ENCODE measurements at places on chromosomes 11 and 22.

DNA sequence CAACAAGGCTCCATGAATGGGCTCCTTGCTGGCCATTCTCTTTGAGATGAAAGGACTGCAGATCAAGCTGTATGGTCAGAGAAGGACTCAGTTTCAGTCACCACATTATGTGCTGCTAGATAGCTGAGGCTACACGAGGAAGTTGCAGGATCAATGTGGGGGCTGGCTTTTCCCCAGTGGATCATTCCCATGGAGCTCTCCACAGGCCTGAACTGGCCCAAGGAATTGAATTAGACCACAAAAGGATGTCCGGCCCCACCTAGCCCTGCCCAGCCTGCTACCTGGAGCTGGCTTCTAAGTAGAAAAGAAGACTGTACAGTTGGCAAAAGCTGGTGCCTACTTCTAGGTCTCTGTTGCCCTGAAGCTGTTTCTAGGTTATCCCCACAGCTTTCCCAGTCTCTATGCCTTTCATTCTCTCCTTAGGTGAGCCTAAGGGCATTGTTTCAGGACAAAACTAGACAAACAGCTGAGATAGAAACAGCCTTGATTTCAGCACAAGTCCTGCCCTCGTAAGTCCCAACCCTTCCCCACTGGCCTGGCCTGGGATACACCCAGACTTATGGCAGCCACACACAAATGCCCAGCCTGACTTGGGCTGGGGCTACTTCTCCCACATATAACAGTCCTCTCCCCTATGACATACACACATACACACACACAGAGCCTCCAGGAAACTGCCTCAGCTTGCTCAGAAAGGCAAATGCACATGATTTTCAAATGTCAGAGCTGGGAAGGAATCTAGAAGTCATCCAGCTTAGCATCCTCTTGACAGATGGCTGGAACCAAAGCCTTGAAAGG is 129.1 kb upstream of the NCAM1 start:
- DNase-seq = no peak

DNA sequence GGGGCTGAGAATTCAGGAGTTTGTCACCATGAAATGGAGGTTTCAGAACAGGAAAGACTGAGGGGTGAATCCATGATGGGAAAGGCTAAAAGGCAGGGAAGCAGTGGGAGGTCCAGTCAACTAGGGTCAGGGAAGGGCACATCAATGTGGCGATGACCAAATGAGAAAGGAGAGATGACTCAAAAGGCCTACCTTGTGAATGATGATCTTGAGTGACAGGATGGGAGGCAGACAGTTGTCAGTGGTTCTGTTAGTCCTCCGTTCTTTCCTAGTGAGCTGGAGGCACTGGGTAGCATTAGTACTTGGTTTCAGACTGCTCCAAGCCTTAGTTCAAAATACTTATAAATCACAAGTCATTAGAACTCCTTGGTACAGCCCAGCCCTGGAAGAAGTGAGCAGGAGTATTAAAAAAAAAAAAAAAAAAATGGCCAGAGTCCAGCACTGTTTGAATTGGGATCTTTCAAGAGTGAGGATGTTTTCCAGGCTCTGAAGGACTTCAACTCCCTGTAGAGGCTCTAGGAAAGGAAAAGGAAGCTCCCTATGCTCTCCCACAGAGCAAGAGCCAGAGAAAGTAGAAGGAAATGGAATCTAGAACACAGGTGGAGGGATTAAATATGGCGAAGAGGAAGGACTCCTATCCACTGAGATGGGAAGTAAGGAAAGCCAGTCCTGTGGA is 8.3 kb upstream of the DCHS1 start:
- no peak for DNase-seq

DNA sequence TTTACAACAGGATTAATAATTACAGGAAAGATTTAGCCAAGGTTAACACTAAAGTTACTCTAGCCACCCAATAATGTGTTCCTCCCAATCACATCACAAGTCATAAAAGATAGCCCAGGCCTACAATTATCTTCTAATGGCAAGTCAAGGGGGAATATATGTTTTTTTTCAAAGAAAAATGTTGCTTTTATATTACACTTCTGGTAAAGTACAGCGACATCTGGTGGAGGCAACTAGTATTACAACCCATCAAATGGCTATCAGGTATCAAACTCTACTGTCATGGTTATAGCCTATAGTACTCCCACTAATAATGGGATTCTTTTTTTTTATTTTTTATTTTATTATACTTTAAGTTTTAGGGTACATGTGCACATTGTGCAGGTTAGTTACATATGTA is 71.8 kb downstream of the XRRA1 start:
- DNase-seq = no peak

DNA sequence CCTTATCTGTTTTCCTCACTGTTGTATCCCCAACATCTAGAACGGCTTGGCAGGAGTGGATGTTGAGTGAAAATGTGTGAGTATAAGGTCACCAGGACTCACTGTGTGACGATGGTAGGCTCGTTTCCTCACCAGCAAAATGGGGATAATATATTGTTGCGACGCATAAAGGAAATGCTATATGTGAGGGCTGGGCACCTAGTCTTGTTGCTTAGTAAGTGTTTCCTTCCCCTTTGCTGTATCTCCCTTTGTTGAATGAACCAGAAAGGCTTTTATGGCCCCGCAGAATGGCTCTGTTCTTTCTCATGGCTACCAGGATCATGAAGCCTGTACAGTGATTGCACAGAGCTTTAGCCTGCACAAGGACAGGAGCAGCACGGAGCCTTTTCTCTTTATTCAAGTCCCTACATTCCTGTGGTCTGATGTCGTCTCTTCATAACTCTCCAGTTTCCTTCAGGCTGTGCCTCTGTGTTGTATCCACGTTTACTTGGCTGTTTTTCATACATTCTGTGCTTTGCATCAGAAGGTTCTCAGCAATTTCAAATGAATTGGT is 5.4 kb downstream of the TNRC6B start:
- DNase-seq = no peak

DNA sequence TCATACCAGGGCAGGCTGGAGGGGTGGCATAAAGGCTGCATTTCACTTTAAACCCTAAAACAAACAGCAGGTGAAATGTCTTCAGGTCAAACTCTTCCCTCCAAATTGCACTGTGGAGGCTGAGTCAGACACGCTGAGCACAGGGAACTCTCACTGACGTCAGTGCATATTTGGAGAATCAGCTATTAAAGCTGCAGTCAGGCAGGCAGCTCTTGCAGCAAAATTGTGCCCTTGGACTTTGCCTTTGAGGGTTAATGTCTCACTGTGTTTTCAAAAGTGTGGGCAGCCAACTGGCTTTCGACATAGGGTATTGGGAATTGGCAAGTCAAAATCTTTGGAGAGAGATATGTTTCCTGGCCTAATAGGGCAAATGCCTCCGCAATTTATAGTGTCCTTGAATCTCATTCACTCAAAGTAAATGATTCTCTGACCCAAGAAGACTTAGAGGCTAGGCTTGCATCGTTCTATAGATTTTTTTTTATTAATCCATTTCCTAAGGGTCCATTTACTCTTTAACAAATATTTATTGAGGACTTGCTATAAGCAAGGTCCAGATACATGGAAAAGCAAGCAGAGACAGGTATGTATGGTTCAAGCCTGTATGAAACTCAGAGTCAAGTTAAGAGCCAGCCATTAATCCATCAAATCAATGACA is 27.7 kb upstream of the SMCO4 start:
- no peak for DNase-seq

- no peak for DNase-seq
Observed at GRCh38 chr11:113664981-113665710, 41.0 kb downstream of the TMPRSS5 start.

DNA sequence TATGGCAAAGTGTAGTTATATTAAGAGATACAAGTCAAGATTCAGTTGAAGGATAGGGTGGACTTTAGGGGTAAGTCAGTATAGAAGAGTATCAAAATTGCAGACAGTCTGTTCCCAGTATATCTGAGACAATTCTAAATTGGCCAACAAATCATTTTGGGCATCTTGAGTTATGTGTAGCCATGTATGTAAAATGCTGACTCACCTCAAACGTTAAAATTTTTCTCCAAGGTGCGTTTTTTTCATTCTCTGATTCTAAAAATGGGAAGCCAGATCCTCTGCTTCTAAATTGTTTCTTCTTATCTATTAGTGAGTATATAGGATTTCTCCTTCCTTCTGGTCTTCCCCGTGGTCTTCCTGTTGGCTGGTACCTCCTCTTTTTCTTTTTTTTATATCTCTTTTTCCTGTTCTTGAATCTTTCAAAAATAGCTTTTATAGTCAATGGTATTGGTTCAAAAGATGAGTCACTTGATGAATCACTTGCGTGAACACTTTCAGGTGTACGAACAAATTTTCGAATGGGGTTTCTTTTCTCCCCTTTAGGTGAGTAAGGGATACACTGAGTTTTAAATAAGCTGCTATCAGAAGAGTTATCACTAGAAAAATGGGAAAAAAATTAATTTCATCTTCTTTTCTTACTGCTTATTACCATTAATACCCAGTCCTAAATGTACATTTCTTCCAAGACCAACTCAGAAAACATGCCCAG is 3.2 kb downstream of the TAF1D start:
- no peak for DNase-seq

DNA sequence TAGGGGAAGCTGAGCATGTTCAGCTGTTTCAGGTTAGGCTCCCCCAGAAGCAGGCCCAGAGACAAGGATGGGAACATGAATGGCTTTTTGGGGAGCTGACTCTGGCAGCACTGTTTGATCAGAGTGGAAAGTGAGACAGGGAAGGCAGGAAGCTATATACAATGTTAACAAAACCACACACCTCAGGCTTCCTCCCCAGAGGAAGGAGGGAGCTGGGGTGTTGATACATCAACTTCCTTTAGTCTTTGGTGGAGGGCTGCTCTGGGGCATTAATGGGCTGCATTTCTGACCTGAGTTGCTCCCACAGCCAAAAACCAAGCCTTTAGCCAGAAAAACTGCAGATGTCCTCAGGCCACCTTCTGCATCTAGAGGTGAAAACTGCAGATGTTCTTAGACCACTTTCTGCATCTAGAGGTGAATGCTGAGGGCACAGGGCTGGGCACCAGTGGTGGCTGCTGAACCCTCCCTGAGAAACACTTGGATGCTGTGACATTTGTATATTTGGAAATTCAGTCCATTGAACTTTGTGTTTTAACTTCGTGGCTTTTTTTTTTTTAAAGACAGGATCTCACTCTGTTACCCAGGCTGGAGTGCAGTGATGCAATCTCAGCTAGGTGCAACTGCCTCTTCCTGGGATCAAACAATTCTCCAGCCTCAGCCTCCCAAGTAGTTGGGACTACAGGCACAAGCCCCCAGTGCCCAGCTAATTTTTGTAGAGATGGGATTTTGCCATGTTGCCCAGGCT is 49.9 kb downstream of the KIAA1671 start:
- DNase-seq = no peak
